Effector CD8-positive, alpha-beta T cell (primary cell): ENCODE measurements at places on chromosomes 3 and 15.

GRCh38 chr3:133851266-133851906 is 44.3 kb downstream of the RAB6B start:
- DNase-seq, result no peak

GRCh38 chr3:111989061-111989678 is 9.6 kb upstream of the TAGLN3 start:
- no peak for DNase-seq

DNA sequence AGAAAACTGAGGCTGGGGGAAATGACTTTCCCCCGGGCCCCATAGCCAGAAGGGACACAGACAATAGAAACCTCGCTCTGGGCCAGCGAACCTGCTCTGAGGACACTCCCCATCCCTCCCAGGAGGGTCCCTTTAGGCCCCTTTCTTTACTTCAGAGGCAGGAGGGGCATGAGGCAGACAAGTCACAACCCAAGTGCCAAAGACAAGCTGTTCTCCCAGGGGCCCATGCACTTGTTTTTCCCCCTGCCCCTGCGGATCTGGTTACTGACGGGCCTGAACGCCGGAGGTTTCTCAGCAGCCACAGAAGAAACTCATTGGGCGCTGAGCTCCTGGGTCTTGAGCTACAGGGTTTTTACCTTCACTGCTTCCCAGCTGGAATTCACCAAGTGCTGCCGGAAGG is 9.8 kb downstream of the PGPEP1L start:
- DNase-seq, result no peak

DNA sequence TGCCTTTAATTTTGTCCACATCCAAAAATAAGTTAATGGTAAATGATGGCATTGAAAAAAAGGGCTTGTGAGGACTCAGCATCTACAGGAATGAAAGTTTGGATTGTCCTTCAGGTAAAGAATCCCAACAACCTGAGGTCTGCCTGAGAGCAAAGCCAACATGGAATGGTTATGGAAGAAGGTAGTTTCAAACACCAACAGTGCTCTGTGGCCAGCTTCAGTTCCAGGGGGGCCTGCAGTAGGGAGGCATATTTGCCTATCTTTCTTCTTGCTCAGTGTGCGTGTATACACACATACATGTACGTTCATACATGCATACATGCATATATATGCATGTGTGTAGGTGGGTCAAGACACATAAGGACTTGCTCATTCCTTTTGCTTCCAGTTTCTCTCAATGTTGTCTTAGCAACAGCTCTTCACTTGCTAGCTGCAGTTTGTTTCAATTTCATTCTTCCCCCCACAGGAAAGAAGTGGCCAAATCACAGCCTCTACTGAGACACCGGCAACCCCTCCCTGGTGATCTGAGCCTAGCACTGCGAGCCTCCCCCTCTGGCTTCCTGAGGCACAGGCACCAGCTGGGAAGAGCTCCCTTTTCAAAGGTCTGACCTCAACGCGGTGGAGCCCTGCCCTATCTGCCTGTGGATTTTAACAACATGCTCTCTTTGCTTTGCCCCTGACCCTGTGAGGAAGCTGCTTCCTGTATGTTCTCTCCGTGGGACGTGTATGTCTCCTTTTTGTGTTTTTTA is 146.2 kb downstream of the KLF13 start:
- no peak for DNase-seq

GRCh38 chr3:156619376-156619775 is 55.0 kb upstream of the TIPARP start:
- no peak for DNase-seq

GRCh38 chr3:31055757-31056156 is 161.3 kb upstream of the GADL1 start:
- no peak for DNase-seq

DNA sequence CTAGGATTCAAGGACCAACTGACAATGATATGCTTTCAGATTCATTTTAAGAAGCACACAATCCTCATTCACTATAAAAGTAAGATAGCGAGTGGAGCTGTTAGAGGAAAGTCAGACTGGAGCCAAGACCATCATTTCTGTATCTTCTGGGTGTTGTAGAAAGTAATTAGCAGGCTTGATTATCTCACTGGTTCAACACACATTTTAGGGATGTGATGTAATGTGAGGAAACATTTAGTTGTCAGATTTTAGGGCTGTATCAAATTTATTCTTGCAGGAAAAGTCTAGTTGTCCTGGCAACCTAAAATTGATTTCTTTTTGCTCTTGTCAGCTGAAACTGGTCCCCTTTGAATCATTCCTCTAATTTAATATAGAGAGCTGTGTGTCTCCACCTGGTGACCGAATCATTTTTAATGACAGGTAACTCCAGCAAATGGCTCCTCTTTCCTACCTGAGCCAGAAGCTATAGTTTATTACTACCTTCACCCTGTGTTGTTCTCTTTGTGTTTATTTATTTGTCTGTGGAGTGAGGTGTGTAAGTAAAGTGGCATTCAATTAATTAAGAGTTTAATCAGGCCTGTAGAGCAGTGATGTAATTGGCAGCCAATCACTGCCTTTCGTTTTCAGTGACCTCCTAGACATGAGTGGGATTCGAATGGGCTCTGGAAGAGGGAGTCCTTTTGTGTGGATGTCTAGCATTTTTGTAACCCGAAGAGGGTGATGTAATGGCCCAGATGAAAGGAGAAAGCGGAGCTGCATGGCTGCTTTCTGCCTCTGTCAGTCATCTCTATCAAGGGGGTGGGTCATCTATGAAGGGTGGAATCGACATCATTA is 125.8 kb downstream of the LPP start:
- no peak for DNase-seq

GRCh38 chr15:39083213-39083612 is 497.7 kb upstream of the THBS1 start:
- DNase-seq, result no peak

DNA sequence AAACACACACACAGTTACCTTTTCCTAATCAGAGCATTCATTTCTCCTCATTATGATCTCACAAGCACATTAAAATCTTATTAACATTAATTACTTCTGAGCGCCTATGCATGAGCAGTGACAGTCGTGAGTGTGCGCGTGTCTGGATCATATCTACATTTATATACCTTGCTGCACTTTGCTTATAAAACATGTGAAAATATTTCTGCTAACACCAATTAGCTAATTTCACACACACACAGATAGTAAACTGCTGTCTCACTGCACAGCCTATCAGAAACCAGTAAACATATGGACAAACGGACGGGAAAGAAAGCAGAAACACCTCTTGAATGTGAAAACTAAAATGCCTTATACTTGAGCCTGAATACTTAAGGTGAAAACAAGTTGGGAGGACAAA is 64.8 kb downstream of the ZBTB20 start:
- no peak for DNase-seq

GRCh38 chr15:79195802-79196201 is 86.7 kb upstream of the ANKRD34C start:
- DNase-seq, result no peak

DNA sequence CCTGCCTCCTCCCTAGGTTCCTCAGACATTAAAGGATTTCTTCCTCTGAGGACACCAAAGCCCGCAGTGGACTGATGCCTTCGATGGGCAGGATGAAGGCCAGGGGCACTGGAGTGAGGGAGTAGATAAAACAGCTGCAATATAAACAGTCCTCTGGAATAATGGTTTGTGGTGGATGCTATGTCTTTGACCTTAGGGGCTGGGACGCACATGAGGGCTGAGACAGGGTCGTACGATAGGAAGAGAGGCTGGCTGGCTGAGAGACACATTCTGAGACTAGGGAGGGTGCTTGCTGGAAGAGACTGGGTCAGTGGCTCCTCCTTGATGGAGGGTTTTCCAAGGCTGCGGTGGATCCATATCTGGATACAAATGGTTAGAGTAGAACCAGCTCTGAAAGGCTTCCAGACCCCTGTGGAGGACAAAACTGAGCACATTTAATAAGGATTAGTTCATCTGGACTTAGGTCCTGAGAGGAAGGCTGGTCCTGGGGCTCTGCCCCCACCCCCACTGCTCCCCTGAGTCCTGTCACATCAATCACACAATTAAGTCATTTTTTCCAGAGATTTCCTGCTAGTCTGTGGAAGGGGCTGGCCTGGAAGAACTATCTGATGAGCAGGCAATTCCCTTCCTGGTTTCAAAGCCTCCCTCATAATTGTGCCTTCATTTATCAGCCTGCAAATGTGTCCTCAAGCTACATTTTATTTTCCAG is 15.8 kb downstream of the TBC1D21 start:
- DNase-seq, result no peak

GRCh38 chr3:8709801-8710507 is 23.6 kb upstream of the CAV3 start:
- no peak for DNase-seq

DNA sequence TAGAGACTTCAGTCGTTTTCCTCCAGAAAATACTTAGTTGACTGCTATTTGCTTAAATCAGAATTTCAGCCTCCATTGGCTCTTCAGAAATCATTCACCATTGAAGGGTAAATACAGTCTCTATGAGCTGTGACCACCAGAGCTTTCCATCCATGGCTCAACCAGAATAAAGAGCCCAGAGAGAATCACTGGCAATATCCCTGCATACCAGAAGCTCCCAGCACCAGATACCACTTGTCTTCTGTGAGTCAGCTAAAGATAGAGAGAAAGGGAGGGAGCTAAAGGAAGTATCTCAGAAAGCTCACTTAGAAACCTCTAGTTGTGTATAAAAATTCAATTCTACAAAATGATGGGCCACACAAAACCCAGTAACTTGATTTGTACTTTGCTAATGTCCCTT is 115.2 kb upstream of the TMCO5A start:
- no peak for DNase-seq

GRCh38 chr3:123335007-123335670 is 113.8 kb downstream of the ADCY5 start:
- no peak for DNase-seq

DNA sequence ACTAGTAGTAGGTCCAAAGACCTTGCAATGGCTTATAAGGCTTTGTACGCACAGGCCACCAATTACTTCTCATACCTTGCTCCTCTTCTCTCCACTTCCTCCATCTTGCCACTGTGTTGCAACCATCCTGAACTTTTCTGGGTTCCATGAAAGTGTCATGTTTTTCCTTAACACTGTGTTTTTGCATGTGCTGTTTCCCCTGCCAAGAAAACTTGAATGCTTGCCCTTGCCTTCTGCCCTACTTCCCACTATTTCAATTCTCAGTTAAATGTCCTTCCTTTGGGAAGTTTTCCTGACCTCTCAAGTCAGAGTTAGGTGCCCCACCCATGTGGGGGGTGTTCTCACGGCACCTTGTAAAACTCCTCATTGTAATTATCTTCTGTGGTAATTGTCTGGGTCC is 182.8 kb downstream of the THRB start:
- no peak for DNase-seq

- DNase-seq, result no peak
These were observed 32.7 kb downstream of the RBM6 start for GRCh38 chr3:49972656-49973055.

- DNase-seq, result no peak
These were observed 410.3 kb upstream of the TBL1XR1 start for GRCh38 chr3:177607589-177607988.

DNA sequence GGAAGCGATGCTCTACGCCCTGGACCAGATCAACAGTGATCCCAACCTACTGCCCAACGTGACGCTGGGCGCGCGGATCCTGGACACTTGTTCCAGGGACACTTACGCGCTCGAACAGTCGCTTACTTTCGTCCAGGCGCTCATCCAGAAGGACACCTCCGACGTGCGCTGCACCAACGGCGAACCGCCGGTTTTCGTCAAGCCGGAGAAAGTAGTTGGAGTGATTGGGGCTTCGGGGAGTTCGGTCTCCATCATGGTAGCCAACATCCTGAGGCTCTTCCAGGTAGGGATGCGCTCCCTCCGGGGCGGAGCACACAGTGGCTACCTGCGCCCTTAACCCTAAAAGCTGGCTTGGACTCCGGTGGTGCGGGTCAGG is 698 bp downstream of the GRM7 start:
- DNase-seq, result no peak

- DNase-seq, result no peak
These were observed 24.1 kb downstream of the RHOA start for GRCh38 chr3:49387721-49388120.

DNA sequence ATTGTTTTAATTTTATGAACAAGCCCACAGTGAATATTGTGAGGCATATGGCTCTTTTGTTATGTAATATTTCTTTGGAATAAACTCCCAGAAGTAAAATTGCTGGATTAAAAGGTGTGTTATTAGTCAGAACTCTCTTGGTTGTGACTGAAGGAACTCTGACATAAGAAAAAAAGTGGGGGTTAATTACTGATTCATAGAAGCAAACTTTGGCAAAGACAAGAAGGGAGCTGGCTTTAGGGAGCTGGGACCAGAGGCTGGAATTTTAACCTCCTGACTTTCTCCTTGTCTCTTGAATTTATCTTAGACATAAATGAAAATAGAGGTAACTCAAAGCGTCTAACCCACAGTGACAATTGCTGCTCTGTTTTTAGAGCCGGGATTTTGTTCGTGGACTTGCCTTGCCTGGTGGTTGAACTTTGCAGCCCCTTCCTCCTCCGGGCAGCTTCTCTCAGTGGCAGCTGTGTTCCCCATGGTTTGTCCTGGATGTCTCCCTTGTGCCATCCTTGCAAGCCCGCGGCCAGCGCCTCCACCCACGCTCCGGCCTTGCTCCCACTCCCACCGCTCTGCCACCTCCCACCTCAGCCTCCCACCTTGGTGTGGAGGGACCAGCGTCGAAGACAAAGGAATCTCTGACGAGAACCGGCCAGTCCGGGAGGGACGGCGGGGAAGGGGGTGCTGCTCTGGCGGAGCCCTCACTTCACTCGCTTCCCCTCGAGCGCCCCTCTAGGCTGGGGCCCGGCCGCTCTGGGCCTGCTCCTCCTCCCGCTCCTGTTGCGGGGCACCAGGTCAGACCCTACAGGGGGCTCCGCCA is 28.0 kb downstream of the ARHGAP31 start:
- no peak for DNase-seq

DNA sequence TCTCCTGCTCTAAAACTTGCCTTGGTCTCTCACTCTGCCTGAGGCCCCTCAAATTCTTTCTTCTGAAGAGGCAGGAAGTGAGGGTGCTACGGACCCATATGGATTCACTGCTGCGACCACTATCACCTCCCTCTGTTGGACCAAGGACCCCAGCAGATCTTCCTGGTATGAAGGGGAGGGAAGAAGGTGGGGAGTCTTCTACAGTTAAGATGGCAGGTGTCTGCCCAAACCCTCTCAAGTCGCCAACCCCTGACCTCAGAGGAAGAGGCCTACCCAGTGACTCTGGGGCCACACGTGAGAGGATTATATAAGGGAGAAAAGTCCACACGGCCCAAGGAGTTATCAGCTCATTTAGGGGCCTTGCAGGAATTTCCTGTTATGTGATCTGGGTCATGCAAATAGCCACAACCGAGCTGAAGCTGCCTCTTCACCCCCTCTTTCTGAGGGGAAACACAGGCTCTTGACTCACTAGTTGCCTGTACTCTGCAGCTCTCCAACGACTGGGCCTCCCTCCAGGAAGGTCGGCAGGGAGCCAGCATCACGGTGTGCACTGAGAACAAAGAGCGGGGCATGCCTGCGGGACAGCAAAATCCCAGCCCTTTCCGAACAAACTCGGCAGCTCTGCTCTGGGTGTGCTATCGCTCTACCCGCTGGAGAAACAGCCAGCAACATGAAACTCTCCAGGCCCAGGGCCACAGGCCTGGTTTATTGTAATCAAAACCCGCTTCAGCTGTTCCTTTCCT is 116.0 kb downstream of the XXYLT1 start:
- DNase-seq, result no peak

- no peak for DNase-seq
These were observed 1.2 kb downstream of the SH3BP5 start for GRCh38 chr3:15331072-15331605.

GRCh38 chr3:172859041-172859440 is 108.5 kb downstream of the ECT2 start:
- no peak for DNase-seq

- DNase-seq, result peak; percentile 8
These were observed 14.2 kb downstream of the RAB8B start for GRCh38 chr15:63203451-63204090.
